ENCODE measurements at places on chromosomes 1 and 21.

- DNase-seq, result no peak
Observed at GRCh38 chr1:235782601-235783000, 84.1 kb downstream of the LYST start.

DNA sequence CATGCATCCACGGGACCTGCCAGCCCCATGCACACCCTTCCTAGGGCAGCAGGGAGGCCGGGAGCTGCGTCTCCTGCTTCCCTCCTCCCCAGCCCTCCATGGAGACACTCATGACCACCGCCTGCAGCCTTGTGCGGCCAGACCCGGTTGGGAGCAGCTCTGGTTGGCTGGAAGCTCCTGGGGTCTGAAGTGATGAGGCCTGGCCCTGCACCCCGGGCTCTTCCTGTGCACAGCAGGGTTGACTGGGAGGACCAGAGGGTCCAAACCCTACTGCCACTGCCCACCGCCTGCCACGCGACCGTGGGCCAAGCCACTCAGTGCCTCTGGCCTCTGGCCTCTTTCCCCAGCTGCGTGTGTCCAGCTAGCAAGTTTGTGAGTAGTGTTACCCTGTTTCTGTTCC is 111.1 kb upstream of the COL6A1 start:
- DNase-seq, result no peak

DNA sequence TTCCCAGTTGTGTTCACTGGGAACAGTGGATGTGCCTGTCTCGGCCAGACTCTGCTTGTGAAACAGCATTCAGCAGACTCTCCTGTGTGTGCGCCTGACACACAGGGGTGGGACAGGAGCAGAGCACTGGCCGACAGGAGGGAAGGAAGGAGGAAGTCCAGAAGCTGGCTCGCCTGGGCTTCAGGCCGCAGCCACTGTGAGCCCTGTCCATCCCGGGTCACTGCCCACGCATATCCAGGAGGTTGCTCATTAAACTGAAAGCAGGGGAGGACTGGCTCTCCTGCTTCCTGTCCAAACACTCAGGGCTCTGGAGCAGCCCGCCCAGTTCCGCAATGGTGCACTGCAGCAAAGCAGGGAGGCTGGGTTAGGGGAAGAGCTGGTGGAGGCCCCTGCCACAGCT is 218.7 kb upstream of the VAMP3 start:
- no peak for DNase-seq

DNA sequence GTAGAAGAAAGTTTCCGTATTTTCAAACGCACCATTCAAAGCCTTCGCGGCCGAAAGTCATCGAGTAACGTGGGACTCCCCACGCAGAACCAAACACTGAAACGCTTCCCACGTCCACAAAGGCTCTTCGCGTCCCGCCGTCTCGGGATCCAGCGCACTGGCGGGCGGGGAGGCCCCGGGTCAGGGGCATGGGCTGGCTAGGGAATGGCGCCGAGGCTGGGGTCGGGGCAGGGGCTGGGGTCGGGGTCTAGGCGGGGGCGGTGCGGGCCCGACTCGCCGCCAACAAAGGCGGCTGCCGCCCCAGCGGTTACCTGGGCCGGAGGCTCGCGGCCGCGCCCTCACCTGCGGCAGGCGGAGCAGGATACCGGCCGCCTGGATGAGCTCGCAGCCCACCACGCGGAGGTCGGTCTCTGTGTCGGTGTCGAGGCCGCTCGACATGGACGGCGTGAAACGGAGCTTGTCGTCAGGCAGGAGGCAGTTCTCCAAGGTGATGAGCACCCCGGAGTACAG is 403 bp downstream of the CCNL2 start:
- DNase-seq, result no peak

DNA sequence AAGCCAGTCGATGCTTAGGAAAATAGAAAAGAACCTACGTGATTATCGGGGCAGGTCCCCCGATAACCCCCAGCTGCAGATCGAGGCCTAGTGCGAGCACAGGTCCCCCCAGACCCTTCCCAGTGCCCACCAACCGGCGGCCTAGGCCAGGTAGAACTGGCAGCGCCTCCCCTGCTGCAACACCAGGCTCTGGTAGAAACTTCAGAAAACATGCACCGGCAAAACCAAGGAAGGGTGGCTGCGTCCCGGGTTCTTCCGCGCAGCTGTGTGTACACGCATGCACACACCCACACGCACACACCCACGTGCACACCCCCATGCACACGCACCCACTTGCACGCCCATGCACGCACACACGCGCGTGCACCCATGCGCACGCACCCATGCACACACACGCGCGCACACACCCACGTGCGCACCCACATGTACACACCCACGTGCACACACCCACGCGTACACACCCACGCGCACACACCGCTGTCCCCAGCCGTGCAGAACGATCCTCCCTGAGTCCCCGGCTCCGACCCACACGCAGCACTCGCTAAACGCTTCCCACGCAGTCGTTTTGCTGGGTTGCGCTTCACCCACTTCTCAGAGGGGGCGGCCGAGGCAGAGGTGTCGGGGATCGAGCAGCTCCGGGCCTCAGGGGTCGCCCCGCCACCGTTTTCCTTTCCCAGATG is 5.2 kb downstream of the TSPEAR start:
- DNase-seq, result no peak

- DNase-seq, result no peak
Observed at GRCh38 chr1:80779275-80779674, 1021.5 kb upstream of the ADGRL2 start.

DNA sequence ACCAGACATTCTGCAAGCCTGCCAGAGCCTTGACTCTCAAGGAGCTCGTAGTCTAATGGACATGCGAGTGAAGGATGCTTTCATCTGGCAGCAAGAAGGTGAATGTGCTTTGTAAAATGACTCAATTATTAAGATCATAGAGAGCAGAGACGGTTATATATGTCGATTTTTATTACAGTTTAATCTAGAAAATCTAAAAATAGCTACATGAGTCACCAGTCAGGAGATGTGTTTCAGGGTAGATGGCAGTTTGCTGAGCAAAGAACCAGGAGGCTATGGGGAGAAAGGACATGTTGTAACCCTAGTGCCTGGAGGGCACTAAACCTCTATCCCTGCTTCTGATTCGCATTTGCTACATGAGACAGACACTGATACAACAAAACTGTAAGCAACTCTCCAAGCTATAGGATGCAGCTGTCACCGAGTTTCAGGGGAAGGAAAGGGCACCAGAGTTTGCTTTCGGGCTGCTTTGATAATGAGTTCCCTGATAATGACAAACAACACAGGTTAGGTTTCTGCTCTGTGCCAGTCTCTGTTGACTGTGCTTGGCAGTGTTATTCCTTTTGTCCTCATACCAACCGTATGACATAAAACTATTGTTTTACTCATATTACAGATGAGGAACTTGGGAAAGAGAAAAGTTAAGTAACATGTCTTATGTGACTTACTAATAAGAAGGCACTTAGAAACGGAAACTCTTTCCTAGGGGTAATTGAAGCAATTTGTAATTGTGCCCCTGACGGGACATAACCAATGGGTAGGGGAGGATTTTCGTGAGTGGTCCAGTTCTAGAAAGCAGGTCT is 43.2 kb downstream of the C1orf198 start:
- no peak for DNase-seq

Measured in GM19239 (cell line).